Stimulated activated CD4-positive, alpha-beta T cell treated with anti-CD3 and anti-CD28 coated beads, Interleukin-4, amount 100 ng/mL, for 1 hour (primary cell): ENCODE measurements at places on chromosomes 1 and 21.

GRCh38 chr1:95679262-95679661 lies 445.3 kb downstream of the RWDD3 start:
- DNase-seq = no peak

- DNase-seq = no peak
Observed at GRCh38 chr21:14993115-14993514, 71.7 kb downstream of the NRIP1 start.

DNA sequence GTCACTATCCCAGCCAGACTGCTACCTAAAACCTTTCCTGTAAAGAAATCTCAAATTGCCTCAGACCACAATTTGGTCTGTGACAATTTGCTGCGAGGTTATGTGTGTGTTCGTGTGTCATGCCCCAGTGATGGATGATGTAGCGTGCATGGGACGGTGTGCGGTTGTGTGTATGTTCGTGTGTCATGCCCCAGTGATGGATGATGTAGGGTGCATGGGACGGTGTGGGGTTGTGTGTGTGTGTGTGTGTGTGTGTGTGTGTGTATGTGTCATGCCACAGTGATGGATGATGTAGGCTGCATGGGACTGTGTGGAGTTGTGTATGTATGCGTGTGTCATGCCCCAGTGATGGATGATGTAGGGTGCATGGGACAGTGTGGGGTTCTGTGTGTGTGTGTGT lies 9.4 kb downstream of the SELP start:
- DNase-seq = no peak

- no peak for DNase-seq
Observed at GRCh38 chr1:147892731-147893214, 9.8 kb upstream of the GJA8 start.

DNA sequence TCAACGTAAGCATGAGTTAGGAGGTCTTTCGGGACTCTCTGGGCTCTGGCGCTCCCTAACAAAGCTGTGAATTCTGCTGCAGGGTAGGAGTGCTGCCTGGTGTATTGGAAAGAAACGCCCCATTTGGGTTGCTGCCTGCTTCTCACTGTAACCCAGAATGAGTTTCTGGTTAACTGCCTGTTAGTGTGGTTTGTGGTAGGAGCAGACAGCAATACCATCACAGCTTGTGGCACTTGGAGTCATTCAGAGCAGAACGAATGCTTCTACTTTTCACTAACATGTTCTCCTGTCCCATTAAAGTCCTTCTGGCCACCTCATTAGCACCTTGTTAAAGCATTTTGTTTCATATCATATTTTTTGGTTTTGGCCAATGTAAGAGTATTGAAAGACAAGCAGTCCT lies 18.1 kb downstream of the MAP3K7CL start:
- DNase-seq = no peak

- no peak for DNase-seq
Observed at GRCh38 chr1:67437961-67438360, 7.8 kb upstream of the SERBP1 start.

DNA sequence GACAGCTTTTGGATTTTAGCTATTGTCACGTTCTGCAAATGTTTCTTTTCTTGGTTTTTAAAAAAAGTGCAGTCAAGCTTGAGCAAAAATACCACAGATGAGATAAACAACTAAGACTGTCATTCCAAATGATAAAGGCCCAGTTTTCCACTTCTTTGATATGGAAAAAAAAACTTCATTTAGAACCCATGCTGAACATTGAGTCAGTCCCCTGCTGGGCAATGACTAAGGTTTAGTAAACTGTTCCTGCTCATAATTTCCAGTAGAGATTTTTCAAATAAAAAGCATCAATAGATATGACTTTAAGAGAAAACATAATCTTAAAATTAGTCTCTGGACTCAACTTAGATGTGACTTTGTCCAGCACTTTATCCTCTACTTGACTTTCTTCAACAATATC lies 167.9 kb upstream of the C8B start:
- no peak for DNase-seq

- no peak for DNase-seq
Observed at GRCh38 chr1:65229201-65229600, 80.1 kb upstream of the DNAJC6 start.

- DNase-seq = no peak
Observed at GRCh38 chr21:45383615-45384201, 21.3 kb upstream of the COL18A1 start.

DNA sequence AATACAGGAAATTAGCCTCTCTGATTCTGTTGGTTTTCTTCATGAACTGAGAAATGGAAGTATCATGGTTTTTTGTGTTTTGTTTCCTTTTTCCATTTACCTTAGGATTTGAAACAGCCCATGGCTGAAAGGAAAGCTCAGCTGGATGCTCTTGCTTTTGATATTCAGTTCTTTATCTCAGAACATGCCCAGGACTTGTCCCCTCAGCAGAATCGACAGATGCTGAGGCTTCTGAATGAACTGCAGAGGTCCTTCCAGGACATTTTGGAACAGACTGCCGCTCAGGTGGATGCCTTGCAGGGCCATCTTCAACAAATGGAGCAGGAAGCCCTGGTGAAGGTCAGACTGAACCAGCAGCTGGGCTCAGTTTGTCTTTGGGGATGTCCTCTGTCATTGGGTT lies 142.4 kb downstream of the MACF1 start:
- no peak for DNase-seq

DNA sequence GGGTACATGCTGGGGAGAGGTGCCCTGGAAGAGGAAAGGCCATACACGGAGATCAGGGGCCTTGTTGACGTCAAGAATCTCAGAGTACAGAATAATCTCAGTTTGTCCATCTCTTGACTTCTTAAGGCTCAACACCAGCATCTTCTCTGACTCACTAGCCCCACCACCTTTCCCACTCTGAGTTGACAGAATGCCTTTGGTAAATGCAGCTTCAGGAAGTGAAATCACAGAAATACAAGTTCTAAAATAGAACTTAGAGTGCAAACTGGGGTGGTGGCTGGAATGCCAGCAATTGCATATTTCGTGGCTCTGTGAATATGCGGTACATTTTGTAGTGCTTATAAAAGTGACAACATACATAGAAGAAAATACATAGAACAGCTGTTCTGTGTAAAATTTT lies 1.6 kb downstream of the COG2 start:
- no peak for DNase-seq
